ENCODE measurements at places on chromosomes 2 and 18.

DNA sequence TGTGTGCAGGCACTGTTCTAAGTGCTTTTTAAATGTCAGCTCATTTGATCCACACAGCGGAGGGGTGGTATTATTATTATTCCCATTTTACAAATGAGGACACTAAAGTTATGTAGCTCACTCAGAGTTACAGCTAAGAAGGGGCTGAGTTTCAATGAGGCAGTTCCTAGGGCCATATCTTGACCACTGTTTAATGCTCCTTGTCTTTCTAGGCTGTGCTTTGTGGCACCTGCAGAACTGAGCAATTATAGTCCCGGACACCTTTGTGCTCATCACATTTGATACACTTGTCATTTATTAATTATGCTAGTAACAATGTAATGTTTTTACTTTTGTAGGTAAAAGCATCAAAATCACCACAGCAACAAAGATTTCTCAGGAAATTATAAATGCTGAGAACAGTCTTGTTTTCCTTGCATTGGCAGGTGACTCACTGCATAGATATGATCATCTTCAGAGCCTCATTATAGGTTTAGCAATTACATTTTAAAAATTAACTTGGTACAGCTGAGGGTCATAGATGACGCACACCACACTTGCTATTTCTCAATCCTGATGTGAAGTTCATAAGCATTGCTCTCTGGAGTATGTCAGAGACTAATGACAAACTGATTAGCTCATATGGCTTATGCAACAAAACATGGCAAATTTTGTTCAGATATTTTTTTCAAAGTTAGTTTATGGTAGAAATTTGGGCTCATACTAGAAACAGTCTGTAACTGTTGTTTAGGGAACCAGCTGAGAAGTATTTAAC is 366.8 kb downstream of the TGIF1 start:
- DNase-seq: no peak

DNA sequence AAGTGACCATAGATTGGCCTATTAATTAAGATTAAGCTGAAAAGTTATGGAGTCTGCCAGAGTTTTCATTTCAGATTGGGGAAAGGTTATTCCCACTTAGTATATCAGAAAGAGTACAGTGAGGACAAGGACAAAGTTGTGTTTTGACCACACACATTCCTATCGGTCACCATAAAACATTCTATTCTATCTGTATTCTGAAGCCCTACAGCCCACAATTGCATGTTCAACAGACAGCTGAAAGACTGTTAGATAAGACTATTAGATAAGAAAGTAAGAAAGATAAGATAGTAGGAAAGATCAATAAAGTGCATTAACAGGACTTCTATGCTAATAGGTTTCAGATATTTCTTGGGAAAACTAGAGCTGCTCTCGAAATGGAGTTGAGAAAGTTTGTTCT is 26.7 kb upstream of the ACYP2 start:
- DNase-seq: no peak

- no peak for DNase-seq
Observed at GRCh38 chr2:160270571-160271113, 70.6 kb upstream of the ITGB6 start.

GRCh38 chr18:383135-383534 is 115.3 kb upstream of the THOC1 start:
- no peak for DNase-seq

- DNase-seq: no peak
Observed at GRCh38 chr2:16632598-16632997, 33.0 kb downstream of the CYRIA start.

DNA sequence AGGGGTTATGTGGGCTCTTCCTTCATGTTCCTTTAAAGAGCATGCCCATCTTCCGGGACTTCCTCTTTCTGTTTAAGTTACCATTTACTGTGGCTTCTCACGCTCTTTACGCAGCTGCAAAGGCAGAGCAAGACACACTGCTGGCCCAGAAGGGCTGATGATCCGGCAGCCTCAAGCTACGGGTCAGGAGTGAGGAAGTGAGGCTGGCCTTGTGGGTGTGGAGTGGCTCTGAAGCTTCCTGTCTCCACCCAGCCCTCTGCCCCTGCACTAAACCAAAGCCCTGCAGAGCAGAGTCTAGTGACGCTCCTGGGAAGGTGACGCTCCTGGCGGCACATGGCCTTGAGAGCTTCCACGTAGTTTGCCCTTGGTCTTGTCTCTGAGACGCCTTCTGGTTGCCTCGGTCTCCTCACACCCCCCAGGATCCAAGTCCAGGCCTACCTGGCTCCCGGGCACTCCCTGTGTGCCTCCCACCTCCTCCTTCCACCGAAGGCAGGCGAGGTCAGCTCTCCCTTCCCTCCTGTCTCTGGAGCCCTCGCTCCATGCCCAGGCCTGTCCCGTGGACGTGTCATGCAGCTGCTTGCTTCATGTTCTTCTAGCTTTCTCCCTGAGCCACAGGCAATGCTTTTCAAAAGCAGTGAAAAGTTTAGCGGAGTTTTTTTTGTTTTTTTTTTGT is 50.3 kb downstream of the ARL4C start:
- DNase-seq: peak; percentile 64

DNA sequence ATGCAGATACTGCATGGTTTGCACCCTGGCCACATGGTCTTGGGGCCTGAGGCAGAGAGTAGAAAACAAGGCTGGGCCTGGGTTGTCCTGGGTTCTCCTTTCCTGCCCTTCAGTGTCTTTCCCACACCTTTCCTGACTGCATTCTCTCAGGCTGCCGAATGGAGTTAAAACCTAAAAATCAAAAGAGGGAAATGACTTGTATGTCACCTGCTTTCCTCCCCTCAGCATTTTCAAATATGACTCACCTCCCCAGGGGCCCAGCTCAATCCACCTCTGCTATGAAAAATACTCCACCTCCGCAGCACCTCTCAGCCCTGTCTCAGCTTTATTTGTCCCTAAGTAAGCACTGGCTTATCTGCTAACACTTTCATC is 457.8 kb upstream of the MEX3C start:
- DNase-seq: no peak

- no peak for DNase-seq
Observed at GRCh38 chr2:122843503-122843902, 1088.1 kb downstream of the TSN start.

DNA sequence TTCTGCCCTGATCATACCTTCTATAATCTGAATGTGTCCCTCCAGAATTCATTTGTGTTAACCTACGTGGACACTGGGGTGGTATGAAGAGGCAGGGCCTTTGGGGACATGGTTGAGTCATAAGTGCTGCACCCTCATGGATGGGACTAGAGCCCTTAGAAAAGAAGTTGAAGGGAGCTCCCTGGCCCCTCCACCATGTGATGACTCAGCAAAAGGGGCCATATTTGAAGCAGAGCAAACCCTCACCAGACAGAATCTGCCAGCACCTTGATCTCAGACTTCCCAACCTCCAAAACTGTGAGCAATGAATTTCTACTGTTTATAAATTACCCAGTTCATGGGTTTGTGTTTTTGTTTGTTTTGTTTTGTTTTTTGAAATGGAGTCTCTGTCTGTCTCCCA is 33.4 kb upstream of the CD207 start:
- no peak for DNase-seq

DNA sequence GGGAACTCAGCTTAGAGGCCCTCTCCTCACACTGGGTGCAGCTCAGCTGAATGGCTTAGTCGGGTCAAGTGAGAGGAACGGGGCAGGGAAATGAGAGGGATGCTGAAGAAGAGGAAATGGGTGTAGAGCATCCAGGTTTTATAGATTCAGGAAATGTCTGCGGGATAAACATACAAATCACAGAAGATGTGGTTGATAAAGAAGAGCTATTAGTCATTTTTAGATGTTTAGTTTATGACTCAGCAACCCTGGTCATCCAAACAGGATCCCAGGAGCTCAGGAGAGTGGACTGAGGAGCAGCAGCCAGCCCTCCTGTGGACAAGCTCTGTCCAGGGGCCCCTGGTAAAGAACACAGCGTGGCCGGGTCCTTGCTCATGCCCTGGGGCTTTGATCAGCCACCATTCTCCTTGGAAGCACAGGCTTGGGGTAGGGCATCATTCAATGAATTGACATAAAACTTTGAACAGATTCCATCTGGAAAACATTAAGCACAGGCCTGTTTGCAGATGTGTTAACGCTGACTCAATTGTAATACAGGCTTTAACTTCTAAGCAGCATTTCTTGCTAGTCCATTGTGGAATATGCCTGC is 83.0 kb downstream of the NPAS2 start:
- no peak for DNase-seq

DNA sequence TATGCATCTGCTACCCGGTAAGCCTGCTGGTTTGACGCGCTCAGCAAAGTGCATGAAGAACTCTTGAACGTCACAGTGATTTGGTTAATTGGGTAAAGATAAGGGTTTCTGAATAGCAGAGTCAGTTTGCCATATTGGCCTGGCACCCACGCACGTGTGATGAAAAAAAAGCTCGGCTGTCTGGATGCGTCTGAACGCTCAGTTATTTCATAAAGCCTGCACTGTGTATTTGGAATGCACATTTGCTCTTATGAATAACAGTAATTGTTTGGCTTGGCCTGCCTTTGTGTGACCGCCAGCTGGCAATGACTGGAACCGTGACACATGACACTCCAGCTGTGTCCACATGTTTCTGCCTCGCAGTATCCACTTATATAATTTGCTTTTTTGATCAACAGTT is 129.2 kb upstream of the MEIS1 start:
- no peak for DNase-seq

- DNase-seq: no peak
Observed at GRCh38 chr18:12317664-12318333, 9.8 kb downstream of the TUBB6 start.

DNA sequence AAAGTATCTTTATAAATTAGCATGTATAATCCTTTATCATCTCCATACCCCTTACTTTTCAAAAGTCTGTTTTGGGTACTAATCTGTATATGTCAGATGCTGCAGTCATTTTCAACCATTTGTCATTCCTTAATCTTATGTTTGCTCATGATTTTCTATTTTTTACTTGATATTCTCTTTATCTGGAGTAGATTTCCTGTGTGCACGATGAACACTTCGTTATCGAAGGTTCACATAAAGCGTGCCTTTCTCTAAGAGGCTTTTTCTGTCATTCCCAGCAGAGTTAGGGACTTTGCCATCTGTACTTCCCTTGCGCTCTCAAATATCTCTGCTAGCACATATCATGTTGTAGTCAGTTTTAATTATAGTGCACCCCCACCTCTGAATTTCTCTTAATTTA is 123.2 kb downstream of the BIRC6 start:
- DNase-seq: no peak

- DNase-seq: no peak
Observed at GRCh38 chr2:54545702-54546450, 89.7 kb downstream of the SPTBN1 start.

- no peak for DNase-seq
Observed at GRCh38 chr2:10709290-10709939, 12.0 kb upstream of the ATP6V1C2 start.

DNA sequence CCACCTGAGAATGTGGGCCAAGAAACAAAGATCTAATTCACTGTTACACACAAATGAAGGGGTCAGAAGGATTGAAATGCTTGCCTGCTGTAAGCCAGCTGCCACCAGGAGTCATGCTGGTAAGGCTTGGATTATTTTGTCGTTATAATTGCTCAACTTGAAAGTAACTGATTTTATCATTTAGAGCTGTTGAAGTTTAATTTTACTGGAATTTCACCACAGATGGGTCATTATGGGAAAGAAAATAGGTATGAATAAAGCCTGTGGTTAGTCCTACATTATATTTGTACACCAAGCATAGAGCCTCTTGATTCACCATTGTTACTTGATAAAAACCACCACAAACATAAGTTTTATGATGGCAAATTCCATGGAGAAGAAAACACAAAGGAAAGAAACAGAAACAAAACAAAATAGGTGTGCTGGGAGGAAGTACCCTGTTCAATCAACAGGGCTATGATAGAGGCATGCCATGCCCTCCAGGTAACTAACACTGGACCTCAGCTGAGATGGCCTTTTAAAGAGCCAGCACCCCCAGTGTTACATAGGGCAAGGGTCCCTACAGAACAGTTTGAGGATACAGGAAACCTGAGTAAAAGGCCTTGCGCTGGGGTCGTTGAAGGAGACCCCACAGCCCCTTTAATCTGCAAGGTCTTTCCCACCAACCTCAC is 3.0 kb downstream of the CLEC4F start:
- DNase-seq: no peak

DNA sequence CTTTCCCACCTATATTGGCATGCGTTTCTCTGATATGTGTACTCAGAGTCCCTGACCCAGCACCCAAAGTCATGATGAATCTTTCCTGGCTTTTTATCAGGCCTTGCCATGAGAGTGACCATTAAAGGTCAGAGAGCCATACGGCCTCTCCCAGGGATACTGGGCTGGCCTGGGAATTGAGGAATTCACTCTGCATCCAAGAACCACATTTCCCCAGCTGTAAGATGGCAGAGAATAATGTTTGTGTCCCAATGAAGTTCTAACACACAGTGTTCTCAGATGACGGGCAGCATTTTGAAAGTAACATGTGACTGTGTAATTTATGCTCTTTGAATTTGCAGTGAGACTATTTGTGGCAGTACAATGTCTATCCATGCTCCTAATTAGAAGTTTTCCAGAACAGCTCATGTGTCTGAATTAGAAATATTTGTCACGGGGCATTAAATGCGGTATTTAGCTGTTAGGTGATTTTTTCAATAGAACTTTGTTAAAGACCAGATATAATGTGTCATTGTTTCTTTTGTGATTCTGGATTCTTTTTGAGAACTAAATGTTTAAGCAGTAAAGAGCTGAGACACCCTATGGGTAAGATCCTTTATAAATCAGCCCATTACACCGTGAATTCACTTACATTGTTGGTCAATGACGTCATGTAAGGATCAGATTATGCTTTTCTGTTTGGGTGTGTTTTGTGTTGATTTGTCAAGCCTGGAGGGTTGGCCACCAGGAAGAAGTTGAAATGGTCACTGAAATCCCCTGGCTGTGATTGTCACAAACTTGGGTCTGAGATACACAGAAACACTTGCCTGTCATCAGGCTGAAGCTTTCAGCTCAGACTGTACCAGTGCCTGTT is 7.3 kb upstream of the SLC3A1 start:
- DNase-seq: no peak

DNA sequence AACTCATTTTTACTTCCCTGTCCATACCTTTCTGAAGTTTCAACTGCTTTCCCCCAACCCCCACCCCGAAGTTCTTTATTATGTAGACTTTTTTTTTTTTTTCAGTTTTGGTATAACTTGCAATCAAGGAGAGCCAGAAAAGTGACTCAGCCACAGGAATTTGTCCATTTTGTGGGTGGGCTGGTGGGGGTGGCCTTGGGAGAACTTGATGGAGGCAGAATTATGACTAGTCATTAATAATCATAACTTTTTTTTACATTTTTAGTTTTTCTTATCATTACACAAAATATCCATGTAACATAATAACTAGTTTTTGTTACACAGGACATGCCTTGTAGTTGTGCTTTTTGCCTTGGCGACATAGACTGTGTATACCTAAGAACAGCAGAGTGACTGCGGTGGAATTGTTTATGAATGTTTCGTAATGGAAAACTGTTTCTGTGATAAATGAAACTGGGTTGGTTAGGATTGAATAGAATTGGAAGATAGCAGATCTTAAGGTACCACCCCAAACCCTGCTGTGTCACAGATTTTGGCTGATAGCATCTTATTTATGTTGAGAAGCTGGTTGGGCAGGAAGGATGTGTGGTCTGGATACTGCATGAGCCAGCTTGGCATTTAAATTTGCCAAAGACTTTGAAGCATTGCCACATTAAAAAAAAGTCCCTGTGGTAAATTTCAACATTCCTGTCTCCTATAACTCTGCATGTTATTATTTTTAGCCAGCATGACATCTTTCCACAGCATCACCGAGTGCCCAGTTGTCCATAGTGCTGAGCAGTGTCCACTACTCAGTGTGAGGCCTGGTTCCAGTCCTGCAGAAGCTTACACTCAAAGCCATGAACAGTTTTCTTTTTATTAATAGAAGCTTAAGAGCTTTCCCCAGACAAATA is 30.7 kb downstream of the LYPD6B start:
- DNase-seq: no peak
